ENCODE measurements at places on chromosomes 3 and 15. TPM values are rescaled to one million over a fixed set of nuclear protein-coding genes. Genes with fewer than 3 reads are reported as not detected.

TRIM42 gene
- not detected for total RNA-seq

- DNase-seq = no peak
Observed at GRCh38 chr3:44955917-44956316, 20.1 kb downstream of the ZDHHC3 start.

STRIT1 gene
- not detected for total RNA-seq

DNA sequence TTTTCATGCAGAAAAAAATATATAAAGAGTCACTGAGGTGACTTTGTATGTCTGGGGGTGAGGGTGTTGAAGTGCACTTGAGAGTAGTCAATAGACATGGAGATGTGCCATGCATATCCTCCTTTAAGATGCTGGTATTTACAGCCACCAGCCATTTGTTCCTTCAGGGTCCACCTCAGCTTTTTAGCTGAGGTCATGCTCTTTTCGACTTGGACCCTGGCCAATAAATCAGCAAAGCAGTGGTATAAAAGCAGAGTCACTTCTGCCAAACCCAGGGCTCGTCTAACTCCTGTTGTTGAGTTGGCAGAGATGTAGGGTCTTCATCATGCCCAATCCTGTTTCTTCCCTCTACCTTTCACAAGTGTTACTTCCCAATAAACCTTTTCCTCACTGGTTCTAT, 75.1 kb upstream of the OSTN start:
- no peak for DNase-seq

TGM5 gene
- total RNA-seq = not detected

DNA sequence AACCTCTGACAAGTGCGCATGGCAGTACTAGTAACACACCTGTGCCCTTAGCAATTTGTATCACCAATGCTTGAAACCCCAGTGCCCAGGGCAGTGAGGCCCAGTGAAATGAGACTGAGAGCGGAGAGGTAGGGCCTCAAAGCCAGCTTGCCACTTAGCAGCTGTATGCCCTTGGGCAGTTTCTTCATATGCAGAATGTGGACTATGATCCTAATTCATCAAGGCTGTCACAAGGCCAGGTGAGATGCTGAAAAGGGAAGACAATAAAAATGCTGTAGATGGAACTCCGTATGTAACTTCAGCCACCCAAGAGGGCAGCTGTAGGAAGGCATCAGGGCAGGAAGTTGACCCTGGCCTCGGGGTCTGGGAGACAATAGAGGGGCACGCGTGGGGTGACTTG, 74.4 kb downstream of the KY start:
- no peak for DNase-seq

DNA sequence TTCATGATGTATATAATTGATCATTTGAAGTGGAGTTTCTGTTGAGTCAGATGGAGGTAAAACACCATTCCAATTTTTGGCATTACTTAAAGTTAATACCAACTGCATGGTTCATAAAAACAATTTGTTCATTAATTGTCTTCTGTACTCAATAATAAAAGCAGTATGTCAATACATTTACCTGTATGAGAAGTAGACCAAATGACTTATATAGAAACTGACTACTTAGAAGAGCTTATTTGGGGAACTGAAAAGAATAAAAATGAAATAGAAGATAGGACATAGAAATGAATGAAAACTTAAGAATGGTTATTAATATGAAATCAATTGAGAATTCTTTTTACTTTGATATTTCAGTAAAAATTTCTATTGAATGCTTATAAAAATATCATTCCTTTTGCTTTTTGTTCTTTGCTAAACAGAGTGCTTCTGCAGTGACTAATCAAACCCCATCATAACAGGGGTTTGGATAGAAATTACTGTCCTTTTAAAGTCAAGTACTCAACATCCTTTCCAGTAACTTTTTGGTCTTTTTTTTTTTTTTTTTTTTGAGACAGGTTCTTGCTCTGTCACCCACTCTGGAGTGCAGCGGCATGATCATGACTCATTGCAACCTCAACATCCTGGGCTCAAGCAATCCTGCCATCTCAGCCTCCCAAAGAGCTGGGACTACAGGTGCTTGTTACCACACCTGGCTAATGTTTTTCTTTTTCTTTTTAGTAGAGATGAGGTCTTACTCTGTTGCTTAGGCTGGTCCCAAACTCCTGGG, 6.5 kb upstream of the CRYBG3 start:
- DNase-seq = peak; percentile 8

GP5 gene
- total RNA-seq = not detected

ALDH1A3 gene
- 217 TPM for total RNA-seq

DNA sequence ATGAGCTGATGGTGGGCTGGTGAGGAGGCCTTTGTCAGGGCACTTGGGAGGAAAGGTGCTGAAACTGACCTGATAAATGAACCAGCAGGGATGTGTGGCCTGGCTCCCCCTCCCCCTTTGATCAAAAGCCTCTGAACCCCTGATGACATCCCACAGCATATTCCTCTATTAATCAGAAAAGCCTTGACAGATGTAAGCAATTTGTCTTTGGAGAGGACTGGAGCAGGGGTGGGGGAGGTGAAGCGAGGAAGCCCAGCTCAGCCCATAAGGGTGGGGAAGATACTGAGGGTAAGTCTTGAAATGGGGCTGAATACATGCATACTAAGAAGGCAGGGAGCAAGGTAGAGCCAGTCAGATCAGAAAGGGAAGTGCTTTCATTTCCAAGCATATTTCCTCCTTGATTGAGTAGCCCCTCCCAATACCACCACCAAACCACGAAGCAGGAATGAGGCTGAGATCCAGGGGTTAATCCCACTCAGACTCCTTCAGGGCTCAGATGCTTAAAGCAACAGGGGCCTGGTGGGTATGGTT, 34.7 kb upstream of the MRPS22 start:
- peak; percentile 90 for DNase-seq

ZNF662 gene
- total RNA-seq = 0.29 TPM

GRCh38 chr15:43329217-43329959, 985 bp downstream of the LCMT2 start:
- peak; percentile 64 for DNase-seq

GRCh38 chr3:119815716-119816115, 33.8 kb downstream of the NR1I2 start:
- DNase-seq = no peak

- DNase-seq = peak; percentile 62
Observed at GRCh38 chr3:11643201-11643603, 513 bp downstream of the VGLL4 start.

TMEM40 gene
- total RNA-seq = not detected

DNA sequence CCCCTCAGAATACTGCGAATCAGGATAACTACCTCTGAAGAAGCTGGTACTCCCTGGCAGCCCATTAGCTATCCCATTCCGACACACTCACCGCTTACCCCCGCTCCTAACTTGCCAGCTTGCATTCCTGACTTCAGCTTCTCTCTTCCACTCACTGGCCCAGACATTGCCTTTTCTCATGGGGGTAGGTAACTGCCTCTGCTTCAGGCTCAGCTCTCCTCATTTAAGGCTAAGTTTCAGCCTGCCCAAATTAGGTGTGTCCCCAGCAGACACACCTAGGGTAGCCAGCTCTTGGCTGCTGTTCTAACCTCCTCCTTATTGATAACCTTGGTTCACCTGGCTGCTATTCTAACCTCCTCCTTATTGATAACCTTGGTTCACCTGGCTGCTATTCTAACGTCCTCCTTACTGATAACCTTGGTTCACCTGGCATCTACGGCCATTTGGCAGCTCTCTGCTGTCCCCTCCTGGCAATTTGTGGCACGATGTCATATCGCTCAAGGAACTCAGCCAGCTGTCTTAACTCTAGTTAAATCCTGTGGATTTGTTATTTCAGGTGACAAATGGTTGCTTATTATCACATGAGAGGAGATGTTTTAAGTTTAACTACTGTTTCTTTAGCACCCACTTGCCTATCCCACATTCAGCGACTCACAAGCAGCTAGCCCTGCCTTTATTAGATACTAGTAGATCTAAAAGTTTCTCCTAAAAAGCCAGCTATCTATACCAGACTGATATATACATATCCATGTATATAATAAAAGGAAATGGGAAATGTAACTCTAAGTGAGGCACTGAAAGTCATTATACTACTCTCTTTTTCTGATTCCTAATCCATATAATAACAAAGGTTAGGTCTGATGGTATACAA, 106.5 kb upstream of the ACP3 start:
- DNase-seq = no peak

GRCh38 chr3:58495101-58495500, 3.2 kb downstream of the KCTD6 start:
- DNase-seq = peak; percentile 42

GRCh38 chr15:39888809-39889208, 31.3 kb downstream of the GPR176 start:
- DNase-seq = peak; percentile 25

DNA sequence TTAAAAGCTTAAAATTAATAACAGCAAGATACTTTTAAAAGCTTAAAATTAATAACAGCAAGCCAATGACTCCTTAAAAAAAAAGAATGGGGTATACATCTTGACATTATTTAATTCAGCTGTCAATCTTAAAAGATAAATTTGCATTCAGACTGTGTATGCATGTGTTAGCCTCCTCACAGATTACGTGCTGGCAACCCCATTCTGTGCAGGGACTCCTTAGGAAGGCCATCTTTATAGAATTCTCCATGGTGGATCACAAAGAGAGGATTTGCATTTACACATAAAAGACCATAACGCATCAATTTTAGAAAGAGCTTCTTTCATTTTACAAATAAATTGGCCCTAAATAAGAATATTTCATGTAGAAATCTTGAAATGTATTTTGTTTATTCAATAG, 87.2 kb downstream of the B3GALNT1 start:
- no peak for DNase-seq

TOP2B gene
- total RNA-seq = 97.1 TPM

GRCh38 chr3:63364495-63364894, 86.4 kb downstream of the SYNPR start:
- DNase-seq = peak; percentile 71

IQCH gene
- total RNA-seq = 7.0 TPM

DNA sequence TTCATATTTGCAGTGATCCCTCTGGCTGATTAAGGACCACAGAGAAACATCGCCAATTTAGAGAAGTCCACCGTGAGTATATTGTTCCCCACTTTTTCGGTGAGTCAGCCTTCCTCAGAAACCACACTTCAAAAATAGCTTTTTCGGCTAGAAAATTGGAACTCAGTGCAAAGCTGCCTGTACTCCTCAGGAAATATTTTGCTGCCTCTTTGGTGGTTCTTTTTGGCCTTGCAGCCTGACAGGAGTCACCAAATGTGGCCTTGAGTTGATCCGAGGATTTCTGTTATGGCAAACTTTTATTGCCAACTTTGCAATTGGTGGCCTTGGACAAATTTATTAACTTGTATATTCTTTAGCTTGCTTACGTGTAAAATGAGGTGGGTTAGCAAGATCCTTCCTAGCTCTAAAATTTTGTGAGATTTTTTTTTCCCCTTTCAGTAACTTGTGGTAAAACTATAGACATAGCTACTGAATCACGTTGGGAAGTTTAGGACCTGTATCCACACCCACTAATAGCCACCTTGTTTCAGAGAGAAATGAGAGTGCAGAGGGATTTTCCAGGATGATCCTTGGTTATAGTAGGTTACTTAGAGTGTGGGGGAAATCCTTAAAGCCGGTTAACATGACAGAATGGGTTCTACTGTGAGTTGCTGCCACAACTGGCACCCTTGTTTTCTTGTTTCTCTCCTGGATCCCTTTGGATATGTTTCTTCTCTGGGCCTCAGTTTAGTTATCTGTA, 9.9 kb downstream of the ARL6IP5 start:
- peak; percentile 82 for DNase-seq

DNA sequence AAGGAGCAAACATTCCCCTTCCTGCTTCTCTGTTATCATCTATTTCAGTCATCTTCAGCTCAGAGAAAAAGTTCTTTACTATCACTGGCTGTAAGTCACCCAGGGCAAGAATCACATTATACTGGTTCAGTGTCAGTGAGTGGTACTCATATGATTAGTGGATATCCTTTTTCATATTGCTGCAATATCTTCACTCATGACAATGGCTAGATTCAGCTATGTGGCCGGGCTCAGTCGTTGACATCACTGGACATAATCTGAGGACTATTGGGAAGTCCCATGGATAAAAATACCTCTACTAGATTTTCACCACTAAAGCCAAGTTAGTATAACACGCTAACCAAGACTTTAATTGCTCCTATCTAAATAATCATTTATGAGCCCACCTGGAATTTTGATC, 91.3 kb upstream of the UBE2E2 start:
- DNase-seq = no peak

GRCh38 chr3:130539005-130539404, 22.0 kb downstream of the COL6A6 start:
- peak; percentile 24 for DNase-seq

DNA sequence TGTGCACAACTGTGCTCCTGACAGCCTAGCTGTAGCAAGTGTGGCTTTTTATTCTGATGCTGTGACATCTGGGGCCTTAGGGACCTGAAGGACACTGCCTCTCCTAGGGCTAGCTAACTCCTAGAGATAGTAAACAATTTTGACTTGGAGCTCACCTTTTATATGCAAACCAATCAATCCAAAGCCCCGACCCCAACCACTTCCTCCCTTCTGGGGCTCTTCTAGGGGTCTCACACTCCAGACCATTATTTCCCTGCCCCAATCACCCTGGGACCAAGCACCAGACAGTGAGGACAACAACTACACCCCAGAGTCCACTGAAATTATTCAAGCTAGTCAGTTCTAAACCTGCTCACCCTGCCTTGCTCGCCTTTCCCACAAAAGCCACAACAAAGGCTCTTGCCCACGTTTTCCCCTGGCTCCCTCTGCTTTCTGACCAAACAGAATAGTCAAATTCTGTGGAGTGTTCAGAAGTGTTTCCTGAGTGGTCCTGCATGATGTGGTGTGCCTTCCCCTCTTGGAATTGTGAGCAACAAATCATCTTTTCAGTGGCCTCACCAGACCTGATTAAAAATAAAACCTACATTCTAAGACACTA, 84.2 kb upstream of the WNT5A start:
- peak; percentile 91 for DNase-seq

DNA sequence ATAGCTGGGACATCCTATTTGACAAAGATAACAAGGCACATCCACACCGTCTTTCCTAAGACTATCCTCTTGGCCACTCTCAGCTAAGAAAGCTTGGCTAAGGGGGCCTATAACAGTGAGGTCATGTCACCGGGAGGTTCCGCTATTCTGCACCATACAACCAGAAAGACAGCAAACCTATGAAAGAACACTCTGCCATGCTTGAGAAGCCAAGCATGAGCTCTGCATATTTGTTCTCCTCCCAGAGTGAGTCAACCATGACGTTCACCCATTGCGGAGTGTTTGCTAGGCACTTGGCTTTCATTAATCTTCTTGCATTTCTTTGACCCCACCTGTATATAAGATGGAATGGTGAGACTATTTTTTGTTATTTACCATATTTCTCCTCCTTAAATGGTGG, 141.2 kb downstream of the GMNC start:
- DNase-seq = no peak

GRCh38 chr15:96818861-96819260, 488.4 kb downstream of the NR2F2 start:
- DNase-seq = no peak

GRCh38 chr15:89227425-89227824, 6.0 kb upstream of the RLBP1 start:
- no peak for DNase-seq
